ENCODE measurements at places on chromosomes 7 and 10.

DNA sequence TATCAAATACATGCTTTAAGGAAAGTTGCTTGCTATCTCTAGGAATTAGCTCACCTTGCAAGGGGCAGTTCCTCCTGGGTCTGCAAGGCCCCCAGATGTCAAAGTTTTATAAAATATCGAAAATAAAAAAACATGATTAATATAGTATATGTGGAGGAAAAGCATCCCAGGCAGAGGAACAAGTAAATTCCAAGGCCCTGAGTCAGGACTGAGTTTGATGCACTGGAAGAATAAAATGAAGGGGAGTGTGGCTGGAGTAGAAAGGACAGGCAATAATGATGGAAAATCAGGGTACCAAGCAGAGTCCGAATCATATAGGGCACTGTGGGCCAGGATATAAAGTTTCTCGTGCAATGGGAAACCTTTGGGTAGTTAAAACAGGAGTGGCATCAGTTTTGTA, 112.4 kb upstream of the EEPD1 start:
- no peaks in the 10 kb centered on the region for H3K4me1 ChIP-seq
- H3K36me3 ChIP-seq = no peaks in the 10 kb centered on the region
- DNase-seq = no peak
- no peak overlapping the region for H3K27ac ChIP-seq
- peaks cover 3% of the 10 kb centered on the region for H3K27me3 ChIP-seq

DNA sequence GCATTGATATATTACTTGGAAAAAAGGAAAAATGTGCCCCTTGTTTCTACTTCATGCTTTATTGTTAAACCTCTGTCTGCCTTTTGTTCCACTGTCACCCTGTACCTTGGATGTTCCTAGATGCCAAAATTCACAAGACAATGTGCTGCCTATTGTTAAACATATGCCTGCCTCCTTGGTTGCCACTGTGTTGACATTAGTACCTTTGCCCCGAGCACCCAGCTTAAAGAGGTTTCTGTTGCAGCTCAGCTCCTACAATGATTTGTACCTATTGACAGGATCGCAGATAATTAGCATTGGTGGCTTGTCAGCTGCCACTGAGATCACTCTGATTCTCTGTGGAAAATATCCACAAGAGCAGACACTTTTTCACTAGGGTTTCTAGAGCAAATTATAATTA, 188.0 kb downstream of the KCND2 start:
- H3K27ac ChIP-seq = no peak overlapping the region
- no peaks in the 10 kb centered on the region for H3K27me3 ChIP-seq
- no peaks in the 10 kb centered on the region for H3K4me1 ChIP-seq
- H3K36me3 ChIP-seq = no peaks in the 10 kb centered on the region
- no peak for DNase-seq

GRCh38 chr7:116120839-116121238, 89.5 kb upstream of the TES start:
- H3K4me3 ChIP-seq = no peak overlapping the region
- no peaks in the 10 kb centered on the region for H3K36me3 ChIP-seq
- peaks cover 4% of the 10 kb centered on the region for H3K27me3 ChIP-seq

DNA sequence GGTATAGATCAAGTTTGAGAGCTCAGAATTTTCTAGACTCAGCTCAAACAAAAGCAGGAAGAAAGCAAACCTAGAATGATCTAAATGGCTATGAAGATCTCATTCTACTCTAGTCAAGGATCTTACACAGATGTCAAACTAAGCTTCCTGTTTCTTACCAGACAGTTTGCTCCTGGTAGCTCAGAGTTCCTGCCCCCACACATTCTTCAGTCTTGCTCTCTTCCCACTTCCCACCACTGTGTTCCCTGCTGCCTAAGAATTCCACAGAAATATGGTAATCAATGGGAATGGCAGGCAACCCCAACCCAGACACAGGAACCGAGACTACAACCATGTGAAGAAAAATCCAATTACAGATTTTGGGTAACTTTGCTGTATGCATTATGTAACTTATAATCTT, 133.4 kb upstream of the PTN start:
- H3K27me3 ChIP-seq = peaks cover 2% of the 10 kb centered on the region
- no peak for DNase-seq
- no peaks in the 10 kb centered on the region for H3K4me1 ChIP-seq
- H3K4me3 ChIP-seq = no peak overlapping the region
- H3K36me3 ChIP-seq = peaks cover 4% of the 10 kb centered on the region

DNA sequence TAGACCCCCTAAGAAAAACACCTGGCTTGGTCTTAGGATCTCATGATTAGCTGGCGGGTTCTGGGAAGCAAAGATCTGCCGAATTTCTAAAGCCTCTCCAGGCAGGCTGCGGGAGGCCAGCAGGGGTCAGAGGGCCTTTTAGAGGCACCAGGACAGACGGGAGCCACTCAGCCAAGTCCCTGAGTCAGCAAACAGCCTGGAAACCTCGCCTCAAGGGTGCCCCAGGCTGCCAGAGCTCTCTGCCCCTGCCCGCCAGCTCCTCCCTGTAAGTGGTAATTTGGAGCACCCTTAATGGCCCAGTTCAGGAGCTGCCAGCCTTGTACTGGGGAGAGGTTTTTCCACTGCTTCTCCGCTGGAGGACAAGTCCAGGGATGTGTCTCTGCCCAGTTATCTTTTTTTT, 88.7 kb downstream of the HIP1 start:
- H3K27ac ChIP-seq = no peak overlapping the region
- no peak overlapping the region for H3K4me3 ChIP-seq
- DNase-seq = no peak
- peaks cover 10% of the 10 kb centered on the region for H3K36me3 ChIP-seq

DNA sequence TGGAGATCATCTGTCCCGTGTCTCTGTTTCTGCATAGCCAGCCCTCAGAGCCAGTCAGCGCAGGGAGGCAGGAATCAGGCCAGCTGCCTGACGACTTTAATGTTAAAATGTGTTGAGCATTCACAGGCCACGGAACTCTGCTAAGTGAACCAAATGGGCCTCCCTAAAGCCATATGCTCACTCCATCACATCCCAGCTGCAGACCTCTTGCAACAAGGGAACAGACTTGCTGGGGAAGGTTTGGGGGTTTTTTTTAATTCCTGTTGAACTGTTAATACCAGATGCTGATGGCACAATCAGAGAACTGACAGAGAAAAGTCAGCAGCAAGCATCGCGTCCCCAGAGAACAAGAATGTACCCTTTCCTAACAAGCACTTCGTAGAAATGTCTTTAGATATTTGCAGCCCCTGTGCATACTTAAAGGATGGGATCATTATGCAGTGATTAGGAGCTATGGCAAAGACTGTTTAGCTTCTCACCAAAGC, 900.4 kb upstream of the AUTS2 start:
- no peaks in the 10 kb centered on the region for H3K36me3 ChIP-seq
- DNase-seq = no peak
- no peaks in the 10 kb centered on the region for H3K4me1 ChIP-seq
- H3K27me3 ChIP-seq = no peaks in the 10 kb centered on the region

GRCh38 chr7:70408891-70409290, 723.1 kb upstream of the GALNT17 start:
- no peak overlapping the region for H3K4me3 ChIP-seq
- no peak for DNase-seq
- peaks cover 3% of the 10 kb centered on the region for H3K27me3 ChIP-seq

DNA sequence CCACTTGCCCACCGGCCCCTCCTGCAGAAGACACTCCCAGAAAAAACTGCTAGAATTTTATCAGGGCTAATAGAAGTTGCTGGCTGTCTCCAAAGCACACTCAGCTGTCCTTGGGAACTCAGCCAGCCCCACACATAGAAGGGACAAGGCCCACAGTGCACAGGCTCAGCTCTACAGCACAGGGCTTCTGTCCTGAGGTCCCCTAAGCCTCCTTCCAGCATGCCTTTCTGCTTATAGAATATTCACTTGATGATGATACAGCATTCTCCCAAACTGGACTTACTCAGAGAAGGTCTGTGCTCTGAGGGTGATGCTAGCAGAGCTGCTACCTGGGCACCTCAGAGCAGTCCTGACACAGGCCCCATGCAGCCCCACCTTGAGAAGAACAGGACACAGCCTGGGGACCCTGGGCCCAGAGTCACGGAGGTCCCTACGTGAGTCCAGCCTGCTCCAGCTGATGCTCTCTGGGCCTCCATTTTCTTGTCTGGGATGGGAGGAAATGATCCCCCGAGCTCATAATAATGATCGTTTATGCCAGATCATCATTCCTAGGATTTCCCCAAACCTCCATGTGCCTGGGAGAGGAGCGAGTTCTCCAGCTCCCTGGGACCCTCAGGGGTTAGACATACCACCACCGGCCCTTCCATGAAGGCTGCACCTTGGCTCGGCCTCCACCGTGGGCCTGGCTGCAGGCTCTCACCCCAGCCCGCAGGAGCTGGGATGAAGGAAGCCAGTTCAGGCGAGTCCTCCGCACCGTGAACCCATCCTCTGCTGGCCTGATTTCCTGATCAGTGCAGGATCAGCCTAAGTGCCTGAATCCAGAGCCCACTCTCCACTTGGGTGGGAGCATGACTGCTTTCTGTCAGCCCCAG, 145.6 kb downstream of the ZNF248 start:
- H3K36me3 ChIP-seq = no peaks in the 10 kb centered on the region
- H3K27me3 ChIP-seq = no peaks in the 10 kb centered on the region

Data from immature natural killer cell (primary cell).